Chondrocyte (in vitro differentiated cells): ENCODE measurements at places on chromosomes 7 and 10. TPM values are rescaled to one million over a fixed set of nuclear protein-coding genes. Genes with fewer than 3 reads are reported as not detected.

GRCh38 chr10:14580671-14581332, 193.9 kb downstream of the FAM107B start:
- no peaks in the 10 kb centered on the region for H3K27me3 ChIP-seq
- H3K4me3 ChIP-seq: no peak overlapping the region
- H3K27ac ChIP-seq: no peak overlapping the region
- peaks cover 32% of the 10 kb centered on the region for H3K4me1 ChIP-seq

TFR2 gene
- total RNA-seq: 0.87 to 2.1 TPM (median 1.8 TPM) in 3 replicates

NYAP1 gene
- total RNA-seq: 0.77 to 0.95 TPM (median 0.87 TPM) in 3 replicates

GRCh38 chr10:88411772-88412349, 171.3 kb downstream of the RNLS start:
- H3K4me1 ChIP-seq: peaks cover 3% of the 10 kb centered on the region
- H3K27ac ChIP-seq: no peak overlapping the region
- H3K4me3 ChIP-seq: no peak overlapping the region
- no peaks in the 10 kb centered on the region for H3K27me3 ChIP-seq
- no peak for DNase-seq

DNA sequence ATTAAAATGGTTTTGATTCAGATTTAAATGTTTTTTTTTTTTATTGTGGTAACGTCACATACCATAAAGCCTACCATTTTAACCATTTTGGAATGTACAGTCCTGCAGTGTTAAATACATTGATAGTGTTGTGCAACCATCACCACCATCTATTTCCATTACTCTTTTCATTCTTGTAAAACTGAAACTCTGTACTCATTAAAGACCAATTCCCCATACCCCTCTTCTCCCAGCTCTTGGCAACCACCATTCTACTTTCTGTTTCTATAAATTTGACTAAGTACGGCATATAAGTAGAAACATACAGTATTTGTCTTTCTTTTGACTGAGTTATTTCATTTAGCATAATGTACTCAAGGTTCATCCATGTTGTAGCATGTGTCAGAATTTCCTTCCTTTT, 96.2 kb downstream of the EXOC4 start:
- no peaks in the 10 kb centered on the region for H3K4me1 ChIP-seq
- no peak overlapping the region for H3K4me3 ChIP-seq
- H3K27ac ChIP-seq: no peak overlapping the region
- no peaks in the 10 kb centered on the region for H3K27me3 ChIP-seq
- peaks cover 9% of the 10 kb centered on the region for H3K36me3 ChIP-seq

DNA sequence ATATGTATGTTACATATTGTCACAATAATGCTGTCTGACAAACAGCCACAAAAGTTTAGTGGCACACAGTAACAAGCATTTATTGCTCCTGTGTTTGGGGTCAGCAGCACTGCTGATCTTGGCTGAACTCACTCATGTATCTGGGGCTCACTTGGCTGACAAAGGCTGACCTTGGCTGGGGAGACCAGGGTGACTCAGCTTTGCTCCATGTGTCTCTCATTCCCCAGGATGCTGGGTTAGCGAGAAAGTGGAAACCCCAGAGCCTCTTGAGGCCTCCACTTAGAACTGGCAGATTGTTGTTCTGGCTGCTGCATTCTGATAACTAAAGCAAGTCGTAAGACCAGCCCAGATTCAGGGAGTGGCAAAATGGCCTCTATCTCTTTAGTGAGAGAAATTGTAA, 217.3 kb upstream of the HABP2 start:
- H3K4me3 ChIP-seq: no peak overlapping the region
- peaks cover 7% of the 10 kb centered on the region for H3K36me3 ChIP-seq
- DNase-seq: no peak
- H3K4me1 ChIP-seq: peaks cover 15% of the 10 kb centered on the region
- no peak overlapping the region for H3K27ac ChIP-seq

DNA sequence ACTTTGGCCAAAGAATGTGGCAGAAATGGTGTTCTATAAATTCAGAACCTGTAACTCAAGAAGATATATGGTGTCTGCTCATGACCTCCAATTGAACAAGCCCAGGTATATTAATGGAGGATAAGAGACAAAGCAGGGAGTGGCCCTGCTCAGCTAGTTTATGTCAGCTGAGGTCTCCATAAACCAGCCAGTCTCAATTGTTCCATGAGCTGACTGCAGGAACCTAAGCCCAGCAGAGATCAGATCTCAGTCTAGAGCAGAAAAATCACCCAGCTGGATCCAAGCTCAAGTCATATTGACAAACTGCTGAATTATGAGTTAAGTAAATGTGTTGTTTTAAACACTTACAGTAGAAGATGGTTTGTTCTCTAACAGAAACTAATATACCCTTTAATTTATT, 105.5 kb upstream of the SGCE start:
- no peak for DNase-seq
- no peak overlapping the region for H3K27ac ChIP-seq
- no peaks in the 10 kb centered on the region for H3K4me1 ChIP-seq
- H3K36me3 ChIP-seq: no peaks in the 10 kb centered on the region
- H3K4me3 ChIP-seq: no peak overlapping the region
- H3K27me3 ChIP-seq: no peaks in the 10 kb centered on the region
